Activated CD4-positive, alpha-beta T cell treated with anti-CD3 and anti-CD28 coated beads, Interleukin-2, amount 50 U/mL, for 16 hours (primary cell): ENCODE measurements at places on chromosomes 12 and 14.

GRCh38 chr14:58244556-58245387, at the start of gene PSMA3:
PSMA3 (plus strand) TSS chr14:58244843; CDS start chr14:58244921, 78 bp downstream.
- peak; percentile 99 for DNase-seq

DNA sequence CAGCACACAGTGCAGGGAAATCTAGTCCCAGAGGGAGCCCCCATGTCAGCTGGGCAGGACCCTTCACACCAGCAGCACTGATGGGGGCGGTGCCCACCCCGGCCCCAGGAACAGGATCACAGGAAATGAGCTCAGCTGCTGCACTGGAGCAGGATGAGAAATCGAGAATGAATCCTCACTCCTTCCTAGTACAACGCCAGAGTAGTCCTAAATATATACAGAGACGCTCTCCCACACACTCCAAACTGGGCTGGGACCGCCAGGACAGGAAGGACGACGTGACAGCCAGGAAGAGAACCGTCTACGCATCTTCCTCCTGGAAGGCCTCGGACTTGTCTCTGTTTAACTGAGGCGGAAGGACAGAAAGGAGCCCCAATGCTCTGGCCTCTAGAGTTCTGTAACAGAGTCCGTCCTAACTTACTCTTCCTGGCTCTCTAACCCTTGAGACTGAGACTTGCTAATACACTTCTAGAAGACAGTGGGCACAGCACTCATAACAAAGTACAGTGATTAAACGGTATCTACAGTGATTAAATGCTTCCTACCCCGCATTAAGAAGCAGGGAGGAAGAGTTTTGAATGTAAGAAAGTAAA, 33.4 kb downstream of the CDC42BPB start:
- DNase-seq, result no peak

DNA sequence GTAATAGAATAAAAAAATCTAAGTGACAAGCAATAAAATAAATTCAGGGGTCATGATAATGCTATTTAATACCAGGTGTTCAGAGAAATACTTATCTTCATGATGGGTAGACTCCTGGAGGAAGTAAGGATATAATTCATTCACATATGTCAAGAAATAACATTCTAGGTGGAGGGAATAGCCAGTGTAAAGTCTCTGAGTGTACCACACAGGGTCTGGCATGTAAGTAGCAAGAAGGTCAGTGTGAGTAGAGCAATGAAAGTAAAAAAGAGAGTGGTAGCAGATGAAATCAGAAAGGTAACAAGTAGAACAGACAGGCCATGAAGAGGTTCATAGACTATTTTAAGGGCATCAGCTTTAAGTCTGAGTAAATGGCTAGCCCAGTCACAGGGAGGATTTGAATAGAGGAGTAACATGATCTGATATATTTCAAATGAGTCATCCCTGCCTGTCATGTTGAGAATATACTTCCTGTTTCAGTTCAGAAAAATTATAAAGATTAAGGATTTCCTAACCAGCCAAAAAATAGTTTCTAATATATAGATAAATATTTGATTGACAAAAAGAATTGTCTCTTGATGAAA, 519.9 kb downstream of the C12orf50 start:
- DNase-seq, result no peak

GRCh38 chr12:29741342-29742241, 42.1 kb downstream of the TMTC1 start:
- DNase-seq, result no peak

- no peak for DNase-seq
Measured at GRCh38 chr14:95679148-95679815, 6.9 kb upstream of the TCL1B start.

DNA sequence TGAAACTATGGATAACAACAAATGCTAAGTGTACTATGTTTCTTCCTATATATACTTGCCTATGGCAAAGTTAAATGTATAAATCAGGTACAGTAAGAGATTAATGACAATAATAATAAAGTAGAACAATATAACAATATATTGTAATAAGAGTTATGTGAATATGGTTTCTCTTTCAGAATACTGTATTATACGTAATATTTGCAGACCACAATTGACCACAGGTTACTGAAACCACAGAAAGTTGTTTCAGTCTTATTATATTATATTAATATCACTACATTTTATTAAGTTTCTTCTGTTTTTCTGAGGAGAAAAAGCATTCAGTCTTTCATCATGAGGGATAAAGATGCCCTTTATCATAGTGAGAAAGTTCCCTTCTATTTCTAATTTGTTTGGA, 131.2 kb downstream of the EML1 start:
- DNase-seq, result no peak
